ENCODE measurements at places on chromosomes 4 and X. TPM values are rescaled to one million over a fixed set of nuclear protein-coding genes. Genes with fewer than 3 reads are reported as not detected.

DNA sequence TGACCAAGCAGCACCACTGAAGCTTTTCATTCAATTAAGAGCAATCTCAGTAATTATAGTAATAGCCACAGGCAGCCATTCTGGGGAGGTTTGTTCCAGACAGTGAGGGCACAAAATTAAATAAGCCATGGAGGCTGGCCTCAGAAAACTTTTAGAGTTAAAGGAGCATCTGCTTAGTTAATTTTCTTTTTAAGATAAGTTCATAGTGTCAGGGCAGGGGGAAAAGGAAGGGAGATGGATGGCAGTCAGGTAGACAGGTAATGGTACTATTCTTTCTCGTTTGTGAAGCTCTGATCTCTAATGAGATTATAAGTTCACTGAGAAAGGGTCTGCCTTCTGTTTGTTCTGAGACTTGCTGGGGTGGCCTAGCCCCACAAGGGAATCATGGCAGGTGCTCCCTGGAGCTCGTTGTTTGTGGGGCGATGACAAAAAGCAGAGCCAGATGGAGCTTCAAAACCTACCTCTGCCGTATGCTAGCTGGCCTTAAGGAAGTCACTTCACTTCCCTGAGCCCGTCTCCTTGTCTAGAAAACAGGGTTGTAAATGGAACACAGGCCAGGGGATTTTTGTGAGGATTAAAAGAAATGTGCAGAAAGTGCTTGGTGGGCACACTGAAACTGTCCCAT, 44.6 kb upstream of the FGFBP2 start:
- DNase-seq, result no peak

- DNase-seq, result no peak
These were observed 10.4 kb downstream of the CCSER1 start for GRCh38 chr4:90137555-90137954.

DNA sequence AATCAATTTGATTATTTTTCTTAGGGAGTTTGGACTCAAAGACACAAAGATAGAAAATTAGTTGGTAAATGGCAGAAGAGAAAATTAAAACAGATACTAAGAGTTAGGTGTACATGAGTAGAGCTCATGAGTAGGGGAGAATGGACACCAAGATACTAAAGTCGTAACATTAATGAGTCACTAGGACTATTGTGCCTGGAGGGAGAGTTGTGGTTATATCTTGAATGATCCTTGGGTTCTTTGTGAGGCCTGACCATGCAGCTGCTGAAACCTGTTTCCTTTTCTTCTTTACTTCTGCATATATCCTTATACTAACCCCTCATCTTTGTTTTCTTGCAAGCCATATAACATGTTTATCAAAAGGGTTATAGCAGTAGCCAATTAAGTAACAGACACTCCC, 532.8 kb downstream of the RPA4 start:
- no peak for DNase-seq

GRCh38 chrX:7412840-7413239, 264.9 kb upstream of the PUDP start:
- no peak for DNase-seq

DNA sequence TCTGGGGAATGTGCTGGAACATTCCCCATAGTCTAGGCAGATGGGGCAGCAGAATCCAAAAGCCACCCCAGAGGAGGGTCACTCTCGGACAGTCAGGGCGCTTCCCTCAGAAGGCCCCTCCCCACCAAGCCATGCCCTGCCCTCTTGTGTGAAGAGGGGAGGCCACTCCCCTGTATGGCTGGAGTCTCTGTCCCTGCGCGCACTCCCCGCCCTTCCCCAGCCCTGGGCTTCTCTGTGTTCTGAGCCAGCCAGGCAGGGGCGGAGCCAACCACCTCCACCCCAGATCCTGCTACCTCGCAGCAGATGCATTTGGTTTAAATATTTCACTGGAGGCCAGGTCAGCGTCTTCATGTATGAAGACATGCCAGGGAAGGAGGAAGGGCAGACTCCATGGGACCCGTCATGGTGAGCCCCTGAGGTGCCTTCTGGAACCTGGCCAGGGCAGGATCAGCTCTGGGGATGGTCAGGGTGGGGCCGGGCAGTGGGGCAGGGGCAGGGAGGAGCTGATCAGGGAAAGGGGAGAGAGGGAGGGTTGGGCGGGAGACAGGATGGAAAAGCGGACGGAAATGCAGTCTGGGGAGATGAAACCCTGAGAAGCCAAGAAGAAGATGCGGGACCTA, 107.3 kb downstream of the ADRA2C start:
- no peak for DNase-seq

GRCh38 chr4:169530048-169530447, 82.3 kb downstream of the NEK1 start:
- no peak for DNase-seq

DNA sequence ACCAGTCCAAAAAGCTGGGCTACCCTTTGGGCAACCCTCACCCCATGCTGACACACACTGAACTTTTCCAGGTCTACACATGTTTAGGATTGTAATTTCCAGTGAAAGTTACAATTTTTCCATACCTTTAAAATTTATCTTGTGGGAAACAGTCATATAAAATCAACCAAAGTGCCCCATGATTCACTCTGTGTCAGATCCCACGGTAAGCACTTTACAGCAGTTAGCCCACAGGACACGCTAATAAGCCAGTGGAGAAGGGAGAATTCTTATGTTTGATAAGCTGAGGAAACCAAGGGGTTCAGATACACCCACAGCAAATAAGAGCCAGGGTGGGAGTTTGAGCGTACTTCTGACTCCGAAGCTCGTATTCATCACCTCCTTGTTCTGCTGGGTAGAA, 72.4 kb upstream of the TBL1X start:
- no peak for DNase-seq

GRCh38 chr4:114603497-114603896, 4.9 kb downstream of the UGT8 start:
- no peak for DNase-seq

DNA sequence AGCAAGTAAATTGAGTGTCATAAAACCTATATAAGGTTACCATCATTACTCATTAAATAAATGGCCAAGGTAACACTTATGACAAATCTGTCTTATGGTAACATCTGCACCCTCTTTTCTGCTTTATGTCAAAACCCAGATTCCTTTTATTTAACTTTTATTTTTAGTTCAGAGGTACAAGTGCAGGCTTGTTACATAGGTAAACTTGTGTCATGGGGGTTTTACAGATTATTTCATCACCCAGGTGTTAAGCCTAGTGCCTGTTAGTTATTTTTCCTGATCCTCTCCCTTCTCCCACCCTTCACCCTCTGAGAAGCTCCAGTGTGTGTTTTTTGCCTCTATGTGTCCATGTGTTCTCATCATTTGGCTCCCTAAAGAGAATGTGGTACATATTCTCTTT, 930.7 kb downstream of the CCSER1 start:
- DNase-seq, result no peak

- DNase-seq, result no peak
These were observed 335.8 kb upstream of the F9 start for GRCh38 chrX:139194571-139195280.

DNA sequence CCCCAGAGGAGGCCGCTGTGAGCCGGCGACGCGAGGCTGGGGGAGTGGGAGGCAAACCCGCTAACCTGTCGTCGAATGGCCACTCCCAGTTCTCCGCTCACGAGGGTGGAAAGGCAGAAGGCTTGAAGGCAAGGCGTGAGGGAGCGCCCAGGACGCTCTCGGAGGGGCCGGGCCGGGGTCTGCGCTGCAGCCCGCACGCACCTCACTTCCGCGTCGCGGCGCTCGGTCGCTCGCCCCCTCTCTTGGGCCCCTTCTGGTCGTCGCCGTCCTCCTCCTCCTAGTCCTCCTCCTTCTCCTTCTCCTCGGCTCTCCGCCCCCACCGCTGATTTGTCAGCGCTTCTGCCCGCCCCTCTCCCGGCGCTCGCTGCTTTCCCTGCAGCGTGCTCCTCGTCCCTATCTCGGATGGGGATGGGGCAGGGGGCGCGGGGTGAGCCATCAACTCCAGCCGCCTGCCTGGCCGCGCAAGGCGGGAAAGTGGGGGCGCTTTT, at the start of gene SNCA:
Gene SNCA, minus strand, starts transcription at position 265 of the 488 bp plus-strand sequence. CDS start 1,494 bp downstream, outside the sequence.
- peak; percentile 46 for DNase-seq

DNA sequence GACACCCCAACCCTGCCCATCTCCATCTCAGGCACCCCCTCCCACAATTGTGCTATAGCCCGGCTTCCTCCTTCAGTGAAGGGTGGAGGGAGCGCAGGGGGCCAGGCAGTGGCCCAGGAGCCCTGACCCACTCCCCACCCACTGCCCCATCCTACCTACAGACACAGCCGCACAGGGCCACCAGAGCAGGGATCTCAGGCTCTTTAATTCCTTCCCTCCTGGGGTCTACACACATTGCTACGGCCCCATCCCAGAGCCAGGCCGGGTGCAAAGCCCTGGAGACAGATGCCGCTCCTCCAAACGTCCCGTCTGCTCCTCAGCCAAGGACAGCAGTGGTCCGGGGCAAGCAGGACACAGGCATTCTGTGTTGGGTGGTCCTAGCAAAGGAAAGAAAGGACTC, 12.8 kb upstream of the DUSP9 start:
- no peak for DNase-seq

Gene GRID2
- not detected for total RNA-seq

Gene ETDB
- not detected for total RNA-seq

Gene RPS6KA6
- not detected for total RNA-seq

Gene MAGEA9B
- total RNA-seq, result not detected

Measured in activated CD4-positive, alpha-beta T cell treated with anti-CD3 and anti-CD28 coated beads, Interleukin-2, amount 10 ng/mL, durations not matched to agents 7 days and 5 days (primary cell).